ENCODE measurements at places on chromosomes 12 and 14. TPM values are rescaled to one million over a fixed set of nuclear protein-coding genes. Genes with fewer than 3 reads are reported as not detected.

Gene NFATC4
- 19.8 TPM for total RNA-seq

DNA sequence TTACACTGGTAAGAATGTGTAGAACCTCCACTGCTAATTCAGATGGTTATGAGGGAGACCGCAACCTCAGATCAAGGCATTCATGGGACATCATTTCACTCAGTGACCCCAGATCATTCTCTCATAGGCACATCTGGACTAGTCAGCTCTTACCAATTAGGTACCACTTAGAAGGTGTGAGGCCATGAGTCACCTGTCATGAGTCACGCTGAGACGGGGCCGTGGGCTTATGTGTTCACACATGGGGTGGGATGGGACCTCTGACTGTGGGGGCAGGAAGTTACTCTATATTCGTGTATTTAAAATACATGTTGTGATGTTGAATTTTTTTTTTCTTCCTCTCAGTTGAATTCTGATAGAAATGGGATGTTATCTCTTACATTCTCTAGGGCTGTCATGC is 55.9 kb downstream of the CCDC92 start:
- peak; percentile 30 for DNase-seq

- DNase-seq: no peak
Observed at GRCh38 chr12:97967831-97968230, 505.2 kb downstream of the RMST start.

DNA sequence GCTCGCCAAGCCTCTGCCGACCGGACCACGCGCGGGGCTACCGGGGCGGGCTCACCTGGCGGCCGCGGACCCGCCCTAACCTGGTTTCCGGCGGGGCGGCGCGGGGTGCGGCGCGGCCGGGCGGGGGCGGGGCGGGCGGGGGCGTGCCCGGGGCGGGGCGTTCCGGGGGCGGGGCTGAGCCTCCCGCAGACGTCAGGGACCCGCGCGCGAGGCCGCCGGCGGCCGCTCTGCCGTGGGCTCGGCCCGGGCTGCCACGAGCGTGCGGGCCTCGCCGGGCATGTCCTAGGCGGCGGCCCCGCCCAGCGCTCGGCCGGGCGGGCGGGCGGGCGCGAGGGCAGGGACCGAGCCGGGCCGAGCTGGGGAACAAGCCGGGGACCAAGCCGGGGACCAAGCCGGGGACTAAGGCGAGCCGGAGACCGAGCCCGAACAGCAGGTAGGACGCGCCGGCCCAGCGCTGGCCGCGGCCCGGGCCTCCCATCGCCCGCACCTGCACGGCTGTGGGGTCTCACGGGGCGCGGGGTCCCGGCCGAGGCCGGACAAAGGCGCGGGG is at the start of gene CEP170B:
CEP170B (plus strand) TSS at position 188 of the 550 bp plus-strand sequence. CDS start 3,183 bp downstream, outside the sequence.
- no peak for DNase-seq

Gene POTEM
- total RNA-seq: not detected

Gene RPL10L
- not detected for total RNA-seq

DNA sequence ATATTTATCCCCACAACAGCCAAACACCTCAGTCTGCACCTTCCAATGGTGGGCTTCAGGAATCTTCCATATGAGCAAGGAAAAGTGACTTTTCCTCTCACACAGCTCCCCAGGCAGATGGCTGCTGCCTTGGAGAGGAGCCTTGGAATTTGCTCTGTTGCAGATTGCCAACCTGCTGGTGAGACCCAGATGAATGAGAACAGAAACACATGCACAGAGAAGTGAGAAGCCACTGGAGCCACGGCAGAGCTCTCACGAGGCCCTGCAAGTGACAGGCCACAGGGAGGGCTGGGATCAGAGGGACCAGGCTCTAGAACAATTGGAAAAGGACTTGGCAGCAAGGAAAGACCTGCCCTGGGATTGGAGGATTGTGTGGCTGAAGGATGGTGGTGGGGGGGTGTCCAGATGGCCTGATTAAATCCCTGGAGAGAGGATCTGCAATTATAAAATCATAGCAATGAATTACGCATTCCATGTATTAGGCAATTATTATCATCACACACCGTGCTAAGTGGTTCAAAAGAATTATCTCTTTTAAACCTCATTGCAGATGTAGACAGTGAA is 84.9 kb upstream of the PWP1 start:
- DNase-seq: no peak

Gene SYNDIG1L
- not detected for total RNA-seq

DNA sequence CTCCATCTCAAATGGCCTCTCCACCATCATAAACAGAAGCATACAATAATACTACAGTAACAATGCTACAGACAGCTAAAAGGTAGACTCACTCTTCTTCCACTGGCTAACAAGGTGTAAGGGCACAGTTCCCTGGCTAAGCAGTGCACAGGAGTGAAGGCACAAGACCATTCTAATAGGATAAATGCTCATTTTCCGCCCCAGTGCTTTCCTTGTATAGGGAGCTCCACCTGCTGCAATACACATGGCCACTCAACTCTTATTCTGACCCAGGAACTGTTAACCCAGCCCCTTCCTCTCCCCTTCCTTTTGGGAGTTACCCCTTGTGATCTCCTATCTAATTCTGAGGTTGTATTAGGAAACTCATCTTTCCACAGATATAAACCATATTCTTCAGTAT is 124.6 kb downstream of the KCNK10 start:
- DNase-seq: no peak

GRCh38 chr12:127360580-127360979 is 906.4 kb upstream of the TMEM132C start:
- DNase-seq: no peak

DNA sequence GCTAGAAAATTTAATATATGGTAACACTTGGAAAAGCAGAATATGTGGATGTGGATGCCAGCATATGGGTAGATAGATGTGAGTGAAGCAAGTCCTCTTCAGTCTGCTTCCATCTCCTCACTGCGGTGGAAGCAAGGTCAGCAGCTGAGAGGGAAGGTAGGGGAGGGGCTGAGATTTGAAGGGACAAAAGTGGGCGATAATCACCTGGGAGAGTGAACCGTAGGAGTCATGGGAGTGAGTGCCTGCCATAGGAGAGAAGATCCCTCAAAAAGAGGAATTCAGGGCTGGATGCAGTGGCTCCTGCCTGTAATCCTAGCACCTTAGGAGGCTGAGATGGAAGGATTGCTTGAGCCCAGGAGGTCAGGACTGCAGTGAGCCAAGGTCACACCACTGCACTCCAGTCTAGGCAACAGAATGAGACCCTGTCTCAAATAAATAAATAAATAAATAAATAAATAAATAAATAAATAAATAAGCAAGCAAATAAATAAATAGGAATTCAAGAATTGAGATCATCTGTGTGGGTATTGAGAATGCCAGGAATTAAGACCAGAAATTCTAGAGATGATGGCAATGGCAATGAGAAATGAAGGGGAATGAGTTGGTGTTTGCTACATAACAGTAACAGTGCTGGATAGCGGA is 123.4 kb downstream of the BICD1 start:
- DNase-seq: no peak

- no peak for DNase-seq
Observed at GRCh38 chr14:54839701-54840119, 62.9 kb downstream of the GCH1 start.

- no peak for DNase-seq
Observed at GRCh38 chr14:73955674-73956073, 5.6 kb downstream of the COQ6 start.

Gene KLHL33
- not detected for total RNA-seq

- DNase-seq: no peak
Observed at GRCh38 chr12:54008260-54008552, 579 bp upstream of the HOXC8 start.

Gene PTPN21
- total RNA-seq: 10.9 TPM

- no peak for DNase-seq
Observed at GRCh38 chr14:76710056-76711010, 50.9 kb upstream of the VASH1 start.

Data from foreskin keratinocyte (primary cell).